Activated T-helper 9 cell treated with anti-CD3 and anti-CD28 coated beads, Interleukin-2, amount 50 U/mL, for 16 hours (primary cell): ENCODE measurements at places on chromosomes 16 and 17.

- DNase-seq, result no peak
These were observed 20.4 kb upstream of the YPEL2 start for GRCh38 chr17:59311051-59311468.

GRCh38 chr17:75815399-75815798 is 28.8 kb downstream of the UNC13D start:
- no peak for DNase-seq

- DNase-seq, result no peak
These were observed 257.1 kb upstream of the DYNLRB2 start for GRCh38 chr16:80283466-80284392.

GRCh38 chr16:4350365-4350786 is 745 bp downstream of the PAM16 start:
- DNase-seq, result no peak

GRCh38 chr17:69853541-69854224 is 221.3 kb upstream of the KCNJ16 start:
- DNase-seq, result no peak

GRCh38 chr17:45345554-45346215 is 28.9 kb upstream of the MAP3K14 start:
- no peak for DNase-seq

GRCh38 chr17:31926100-31926729 is 10.6 kb upstream of the SUZ12 start:
- no peak for DNase-seq

- DNase-seq, result no peak
These were observed 469.3 kb downstream of the CDH13 start for GRCh38 chr16:83095941-83096692.

GRCh38 chr16:83887564-83887963 is 11.4 kb upstream of the MLYCD start:
- DNase-seq, result no peak

GRCh38 chr16:53588081-53588648 is 85.2 kb upstream of the AKTIP start:
- DNase-seq, result no peak

DNA sequence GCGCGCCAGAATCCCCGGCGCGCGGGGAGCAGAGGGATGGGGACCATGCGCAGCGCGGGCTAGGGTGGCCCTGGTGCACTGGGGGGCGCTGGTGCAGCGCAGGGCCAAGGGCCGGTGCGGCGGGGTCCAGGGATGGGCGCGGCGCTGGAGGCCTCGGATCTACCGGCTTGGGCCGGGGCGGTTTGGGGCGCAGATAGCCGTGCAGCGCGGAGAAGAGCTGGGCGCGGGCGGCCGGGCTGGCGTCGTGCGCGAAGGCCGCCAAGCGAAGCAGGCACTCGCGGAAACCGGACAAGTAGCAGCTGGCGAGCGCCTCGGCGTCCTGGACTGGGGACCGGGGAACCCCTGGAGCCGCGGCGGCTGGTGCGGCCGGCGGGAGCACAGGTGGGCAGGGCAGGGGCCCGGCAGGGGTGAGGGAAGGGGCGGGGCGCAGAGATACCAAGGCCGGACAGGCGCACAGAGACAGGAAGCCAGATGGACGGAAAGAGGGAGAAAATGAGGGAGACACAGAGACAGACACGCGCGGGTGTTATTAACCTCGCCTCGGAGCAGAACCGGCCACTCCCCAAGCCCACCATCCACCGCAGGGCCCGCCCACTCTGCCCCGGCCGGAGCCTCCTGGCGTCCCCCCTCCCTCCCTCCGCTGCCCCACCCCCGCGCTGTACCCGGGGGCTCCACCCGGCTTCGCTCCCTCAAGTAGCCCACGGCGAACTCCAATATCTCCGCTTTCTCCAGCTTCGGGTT is 2.1 kb downstream of the HES7 start:
- DNase-seq, result no peak

DNA sequence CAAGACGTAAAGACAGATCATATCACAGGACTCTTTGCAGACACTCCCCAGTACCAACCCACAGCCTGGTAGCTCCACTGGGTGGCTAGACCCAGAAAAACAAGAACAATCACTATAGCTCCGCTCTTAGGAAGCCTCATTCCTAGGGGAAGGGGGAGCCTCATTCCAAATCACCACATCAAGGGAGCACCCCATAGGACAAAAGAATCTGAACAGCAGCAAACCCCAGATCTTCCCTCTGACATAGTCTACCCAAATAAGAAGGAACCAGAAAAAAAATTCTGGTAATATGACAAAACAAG is 237.8 kb downstream of the CEP112 start:
- DNase-seq, result no peak

- DNase-seq, result no peak
These were observed 57.8 kb downstream of the STH start for GRCh38 chr17:46056800-46057304.

GRCh38 chr17:58351182-58351581 is 819 bp downstream of the SUPT4H1 start:
- no peak for DNase-seq

GRCh38 chr16:13756411-13757140 is 163.4 kb upstream of the ERCC4 start:
- no peak for DNase-seq

- no peak for DNase-seq
These were observed 48.0 kb downstream of the PIPOX start for GRCh38 chr17:29090750-29091605.

GRCh38 chr16:84528322-84528721 is 23.9 kb upstream of the MEAK7 start:
- DNase-seq, result no peak

DNA sequence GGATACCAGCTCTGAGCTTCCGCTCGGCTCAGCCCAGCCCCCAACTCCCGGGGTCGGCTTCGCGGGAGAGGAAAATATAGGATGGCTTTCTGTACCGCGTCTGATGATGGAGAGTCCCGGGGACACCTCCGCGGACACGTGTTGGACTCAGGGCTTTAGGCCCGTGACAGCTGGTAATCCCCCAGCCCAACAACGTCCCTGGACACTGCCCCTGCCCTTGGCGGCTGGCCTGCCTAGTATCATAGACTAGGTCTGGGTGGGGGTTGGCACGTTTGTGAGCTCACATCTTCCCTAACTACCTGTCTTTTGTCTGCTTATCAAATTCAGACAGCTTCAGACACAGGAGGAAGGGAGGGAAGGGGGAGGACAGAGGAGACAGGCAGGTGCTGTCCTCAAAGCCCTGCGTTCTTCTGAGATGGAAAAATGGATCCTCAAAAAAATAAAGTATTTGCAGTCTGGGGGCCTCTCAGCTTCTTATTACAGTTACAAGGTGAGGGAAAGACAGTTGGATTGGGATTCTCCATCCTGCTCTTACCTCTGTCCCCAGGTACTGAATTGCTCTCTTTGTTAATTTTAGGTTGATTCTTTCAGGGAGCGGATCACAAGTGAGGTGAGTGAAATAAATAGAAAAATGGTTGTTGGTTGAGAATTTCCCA is 698 bp downstream of the PSME3 start:
- no peak for DNase-seq

DNA sequence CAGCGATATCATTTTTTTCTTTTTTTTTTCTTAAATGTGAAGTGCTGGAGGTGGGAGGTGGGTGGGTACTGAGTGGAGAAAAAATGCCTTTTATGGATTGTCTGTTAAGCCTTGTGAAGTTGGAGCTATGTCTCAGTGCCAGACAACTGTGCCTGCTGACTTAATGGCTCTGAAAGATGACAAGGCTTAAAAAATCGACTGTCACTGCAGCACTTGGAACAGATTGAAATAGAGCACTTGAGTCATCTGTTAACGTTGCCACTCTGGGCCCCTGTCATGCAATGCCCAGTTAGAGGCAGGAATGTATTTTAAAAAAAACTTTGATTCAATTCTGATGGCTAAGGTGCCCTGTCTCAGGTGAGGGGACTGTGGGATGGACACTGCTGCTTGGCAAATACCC is 108.2 kb upstream of the HS3ST2 start:
- DNase-seq, result no peak

DNA sequence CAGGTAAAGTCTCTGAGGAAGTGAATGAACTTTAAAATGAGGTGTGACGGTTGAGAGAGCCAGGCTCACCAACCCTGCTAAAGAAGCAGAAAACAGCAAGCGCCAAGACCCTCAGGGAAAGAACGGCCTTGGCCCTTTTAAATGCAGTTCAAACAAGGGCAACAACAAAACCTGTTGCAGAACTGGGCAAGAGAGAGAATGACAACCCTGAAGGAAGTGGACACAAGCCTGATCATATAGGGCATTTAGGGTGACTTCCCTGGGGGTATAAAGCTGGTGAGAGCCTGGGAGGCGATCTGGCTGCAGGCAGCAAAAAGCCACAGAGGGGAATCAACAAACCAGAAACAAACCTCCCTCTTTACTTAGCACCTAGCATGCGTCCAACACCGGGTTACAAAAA is 1.0 kb downstream of the CPPED1 start:
- no peak for DNase-seq
